ENCODE measurements at places on chromosomes 13 and 19. TPM values are rescaled to one million over a fixed set of nuclear protein-coding genes. Genes with fewer than 3 reads are reported as not detected.
A peak's percentile ranks its signal among the peaks of the same experiment; 100 is the strongest.

- H3K27me3 ChIP-seq, result no peaks in the 10 kb centered on the region
- no peak overlapping the region for H3K4me3 ChIP-seq
- no peak for DNase-seq
- peaks cover 70% of the 10 kb centered on the region for H3K36me3 ChIP-seq
- peaks cover 57% of the 10 kb centered on the region for H3K4me1 ChIP-seq
- H3K27ac ChIP-seq, result no peak overlapping the region
Observed at GRCh38 chr19:1125601-1126467, 22.0 kb downstream of the GPX4 start.

DNA sequence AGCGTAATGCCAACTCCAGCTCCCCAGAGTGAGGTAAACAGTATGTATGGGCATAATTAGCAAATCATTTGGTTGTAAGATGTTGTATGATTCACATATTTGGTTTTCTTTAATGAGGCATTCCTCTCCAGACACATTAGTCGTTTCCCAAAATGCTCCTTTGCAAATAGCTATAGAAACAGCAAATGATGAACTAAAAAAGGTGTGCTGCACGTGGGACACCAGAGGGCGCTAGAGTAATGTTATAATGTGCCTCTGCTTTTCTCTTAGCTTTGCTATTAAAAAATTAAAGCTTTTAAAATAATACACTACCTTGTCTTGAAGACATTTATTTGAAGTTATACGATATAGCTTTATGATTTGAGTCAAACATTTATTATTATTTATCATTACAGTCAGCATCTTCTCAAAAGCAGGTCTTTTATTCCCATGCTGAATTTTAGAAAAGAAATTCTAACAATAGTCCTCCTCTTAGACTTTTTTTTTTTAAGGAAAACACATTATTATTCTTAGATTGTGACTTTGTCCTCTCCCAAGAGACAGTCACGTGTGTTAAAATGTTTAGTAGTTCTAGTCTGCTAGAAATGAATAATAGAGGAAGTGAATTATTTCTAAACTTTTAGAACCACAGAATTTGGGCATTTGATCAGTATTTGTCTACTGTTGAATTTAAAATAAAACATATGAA is 121.6 kb upstream of the FRY start:
- no peak overlapping the region for H3K4me3 ChIP-seq
- H3K4me1 ChIP-seq, result peaks cover 58% of the 10 kb centered on the region
- H3K27me3 ChIP-seq, result no peaks in the 10 kb centered on the region
- H3K27ac ChIP-seq, result no peak overlapping the region
- no peaks in the 10 kb centered on the region for H3K36me3 ChIP-seq

- H3K27me3 ChIP-seq, result no peaks in the 10 kb centered on the region
- no peaks in the 10 kb centered on the region for H3K36me3 ChIP-seq
- no peak for DNase-seq
- no peak overlapping the region for H3K4me3 ChIP-seq
- no peaks in the 10 kb centered on the region for H3K4me1 ChIP-seq
Observed at GRCh38 chr13:68173111-68173510, 943.0 kb upstream of the PCDH9 start.

DNA sequence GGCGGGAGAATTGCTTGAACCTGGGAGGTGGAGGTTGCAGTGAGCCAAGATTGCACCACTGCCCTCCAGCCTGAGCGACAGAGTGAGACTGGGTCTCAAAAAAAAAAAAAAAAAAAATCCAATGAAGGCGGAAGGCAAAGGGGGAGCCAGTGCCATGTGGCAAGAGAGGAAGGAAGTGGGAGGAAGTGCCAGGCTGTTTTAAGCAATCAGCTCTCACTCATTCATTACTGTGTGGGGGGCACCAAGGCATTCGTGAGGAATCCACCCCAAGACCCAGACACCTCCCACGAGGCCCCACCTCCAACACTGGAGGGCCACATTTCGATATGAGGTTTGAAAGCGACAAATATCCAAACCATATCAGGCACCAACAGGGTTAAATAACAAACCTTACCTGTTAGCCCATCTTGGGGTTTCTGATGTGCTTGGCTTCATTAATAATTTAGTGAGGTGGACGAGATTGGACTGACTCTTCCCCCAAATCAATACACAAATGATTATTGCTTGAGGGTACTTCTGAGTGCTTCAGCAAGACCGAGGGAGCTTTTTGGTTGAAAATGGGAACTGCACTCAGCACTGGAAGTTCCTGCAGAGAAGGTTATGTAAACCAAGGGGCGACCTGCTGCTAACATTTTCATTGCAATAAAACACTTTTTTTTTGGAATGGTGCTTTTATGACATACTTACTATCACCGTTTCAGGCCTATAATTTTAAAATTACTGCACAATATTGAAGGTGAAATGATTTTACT is 7.5 kb upstream of the LRP3 start:
- no peak for DNase-seq
- no peaks in the 10 kb centered on the region for H3K27me3 ChIP-seq
- H3K36me3 ChIP-seq, result no peaks in the 10 kb centered on the region
- H3K27ac ChIP-seq, result no peak overlapping the region
- H3K4me1 ChIP-seq, result peaks cover 5% of the 10 kb centered on the region
- H3K4me3 ChIP-seq, result no peak overlapping the region

DNA sequence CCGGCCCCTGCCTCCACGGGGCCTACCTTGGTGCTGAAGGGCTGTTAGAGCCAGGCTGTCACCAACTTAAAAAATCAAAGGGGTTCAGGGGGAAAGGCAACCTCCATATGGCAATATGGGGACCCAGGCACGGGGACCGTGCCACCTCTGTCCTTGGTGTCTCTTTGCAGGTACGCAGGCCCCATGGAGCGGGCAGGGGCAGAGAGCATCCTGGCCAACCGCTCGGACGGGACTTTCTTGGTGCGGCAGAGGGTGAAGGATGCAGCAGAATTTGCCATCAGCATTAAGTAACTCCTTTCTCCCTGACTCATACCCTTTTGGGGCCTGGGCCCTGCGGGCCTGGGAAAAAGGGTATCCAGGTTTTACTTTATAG is 39.6 kb upstream of the ADGRE1 start:
- no peaks in the 10 kb centered on the region for H3K4me1 ChIP-seq
- no peak overlapping the region for H3K4me3 ChIP-seq
- peaks cover 11% of the 10 kb centered on the region for H3K27me3 ChIP-seq
- no peak for DNase-seq

GRCh38 chr19:19067276-19068072 is 3.7 kb downstream of the SLC25A42 start:
- H3K4me3 ChIP-seq, result no peak overlapping the region
- H3K36me3 ChIP-seq, result no peaks in the 10 kb centered on the region
- H3K27me3 ChIP-seq, result no peaks in the 10 kb centered on the region
- DNase-seq, result peak; percentile 28
- peaks cover 44% of the 10 kb centered on the region for H3K4me1 ChIP-seq

The CGB5 gene
- not detected for total RNA-seq

DNA sequence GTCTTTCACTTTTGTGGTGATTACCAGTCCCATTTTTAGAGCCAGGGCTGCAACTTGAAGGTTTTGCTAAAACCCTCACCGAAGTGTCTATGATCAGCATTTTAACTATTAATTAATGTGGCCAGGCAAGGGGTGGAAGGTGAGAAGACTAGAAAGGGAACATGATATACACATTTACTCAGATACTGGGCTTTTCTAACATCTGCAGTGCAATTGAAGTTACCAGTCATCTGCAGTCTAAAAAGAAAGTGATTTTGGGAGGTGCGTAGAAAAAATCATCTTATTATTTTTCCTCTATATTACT is 481 bp downstream of the ALOX5AP start:
- no peaks in the 10 kb centered on the region for H3K27me3 ChIP-seq
- DNase-seq, result no peak
- peak overlapping the region; percentile 24 for H3K4me3 ChIP-seq

The ZNF100 gene
- 4.3 TPM for total RNA-seq

The EPS8L1 gene
- total RNA-seq, result 0.98 TPM

DNA sequence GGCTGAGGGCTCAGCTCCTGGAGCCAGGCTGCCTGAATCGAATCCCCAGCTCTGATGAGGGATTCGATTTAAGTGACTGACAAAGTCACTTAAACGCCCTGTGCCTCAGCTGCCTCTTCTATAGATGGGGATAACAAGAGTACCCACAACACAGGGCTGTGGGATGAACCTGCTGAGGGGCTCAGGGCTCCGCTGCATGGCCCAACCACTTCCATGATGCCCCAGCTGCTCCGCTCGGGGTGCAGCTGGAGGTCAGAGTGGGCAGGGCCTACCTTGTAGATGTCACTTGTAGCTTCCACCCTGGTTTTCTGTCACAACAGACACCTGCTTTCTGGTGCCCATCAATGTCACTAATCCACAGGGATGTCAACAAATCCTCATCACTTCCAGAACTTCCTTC is 39.2 kb downstream of the STK24 start:
- no peaks in the 10 kb centered on the region for H3K36me3 ChIP-seq
- no peak overlapping the region for H3K4me3 ChIP-seq
- no peak overlapping the region for H3K27ac ChIP-seq
